Mononuclear cell (primary cell): ENCODE measurements at places on chromosomes 2 and 18. TPM values are rescaled to one million over a fixed set of nuclear protein-coding genes. Genes with fewer than 3 reads are reported as not detected.

Gene TUBA4B
- total RNA-seq, result not detected

Gene NAT8
- not detected for total RNA-seq

Gene TNS1
- total RNA-seq, result 3.5 TPM

Gene MYCN
- 0.10 TPM for total RNA-seq

Gene RBM45
- total RNA-seq, result 10.0 TPM

Gene HS6ST1
- total RNA-seq, result 15.1 TPM

Gene SETBP1
- 5.0 TPM for total RNA-seq

Gene PLCD4
- 0.21 TPM for total RNA-seq

Gene CHRNA1
- 0.21 TPM for total RNA-seq

Gene SLC9A4
- under 0.01 TPM for total RNA-seq

Gene RESP18
- not detected for total RNA-seq

Gene ZNG1B
- 26.0 TPM for total RNA-seq

Gene CKAP2L
- 0.21 TPM for total RNA-seq

Gene DPP4
- total RNA-seq, result 22.6 TPM

Gene CABYR
- 0.84 TPM for total RNA-seq

Gene SAG
- 0.21 TPM for total RNA-seq

Gene GULP1
- total RNA-seq, result under 0.01 TPM

Gene SEMA4F
- 2.0 TPM for total RNA-seq

Gene RAX
- total RNA-seq, result not detected

Gene STAM2
- 10.4 TPM for total RNA-seq

Gene KLHL30
- not detected for total RNA-seq

Gene CGREF1
- 0.10 TPM for total RNA-seq

Gene DHRS9
- total RNA-seq, result 0.42 TPM

Gene ANKRD30B
- total RNA-seq, result not detected

Gene LYG2
- total RNA-seq, result not detected

Gene TMEM214
- total RNA-seq, result 10.7 TPM

Gene ELOA2
- under 0.01 TPM for total RNA-seq

Gene GALNT3
- total RNA-seq, result 20.4 TPM

Gene CCDC74B
- total RNA-seq, result 0.10 TPM

Gene CIB4
- total RNA-seq, result not detected

Gene CNDP1
- total RNA-seq, result not detected

Gene CENPA
- total RNA-seq, result 0.63 TPM

Gene FKBP1B
- 4.5 TPM for total RNA-seq

Gene MAP4K4
- total RNA-seq, result 58.8 TPM

Gene FABP1
- total RNA-seq, result not detected

Gene ARMC9
- total RNA-seq, result 0.73 TPM
